NCI-H1105 treated with DMSO at 0.1 percent for 48 hours (cell line): ENCODE measurements at places on chromosomes 12 and 14.

DNA sequence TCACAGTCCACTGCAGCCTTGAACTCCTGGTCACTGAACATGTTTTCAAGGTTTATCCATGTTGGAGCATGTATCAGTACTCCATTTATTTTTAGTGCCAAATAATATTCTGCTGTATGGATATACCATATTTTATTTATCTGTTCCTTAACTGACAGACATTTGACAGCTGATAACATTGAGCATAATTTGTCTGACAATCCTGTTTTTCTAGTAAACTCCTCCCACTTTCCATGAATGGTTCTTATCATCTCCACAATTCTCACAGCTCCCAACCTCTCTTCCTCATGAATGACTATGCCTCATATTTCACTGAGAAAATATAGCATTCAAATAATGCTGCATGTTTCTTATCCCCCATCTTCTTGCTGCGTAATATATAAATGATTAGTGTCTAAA, 33.3 kb downstream of the COCH start:
- no peak for DNase-seq

GRCh38 chr12:93520454-93520853, 52.0 kb upstream of the SOCS2 start:
- no peak for DNase-seq

DNA sequence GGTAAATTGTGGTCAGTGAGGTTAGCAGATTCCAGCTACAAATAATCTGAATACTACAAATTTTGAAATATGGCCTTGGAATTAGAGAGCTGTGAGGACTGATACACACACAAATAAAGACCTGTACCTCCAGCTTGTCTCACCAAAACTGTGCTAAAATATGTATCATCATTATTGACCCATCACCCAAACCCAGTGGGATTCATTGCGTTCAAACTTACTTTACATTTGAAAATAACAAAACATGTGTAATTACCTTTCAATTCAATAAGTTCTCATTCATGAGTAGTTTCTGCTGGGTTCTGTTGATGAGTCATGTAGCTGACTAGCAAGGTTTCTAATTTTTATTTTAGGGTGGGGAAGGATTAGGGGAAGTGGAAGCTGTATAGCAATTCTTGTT, 170.9 kb downstream of the MSRB3 start:
- no peak for DNase-seq

GRCh38 chr12:45407981-45408728, 192.3 kb downstream of the ANO6 start:
- no peak for DNase-seq

- DNase-seq: no peak
Observed at GRCh38 chr12:110278255-110278536, 2.9 kb upstream of the ATP2A2 start.

DNA sequence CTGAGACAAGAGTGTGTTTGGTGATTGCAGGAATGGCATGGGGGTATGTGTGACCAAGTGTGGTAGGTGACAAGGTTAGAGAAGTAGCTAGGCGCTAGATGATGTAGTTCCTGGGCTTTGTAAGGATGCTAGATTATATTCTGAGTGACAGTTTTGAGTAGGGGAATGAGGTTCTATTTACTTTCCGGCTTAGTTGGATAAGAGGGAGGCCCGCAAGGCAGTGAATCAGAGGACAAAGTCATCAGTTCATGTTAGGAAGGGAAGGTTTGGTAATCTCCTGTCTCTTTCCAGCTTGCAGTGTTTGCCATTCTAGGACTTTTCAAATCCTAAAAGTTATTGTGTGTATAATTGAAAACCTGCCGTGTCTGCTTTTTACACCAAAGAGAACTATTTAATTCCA, 45.0 kb downstream of the CFAP54 start:
- no peak for DNase-seq

DNA sequence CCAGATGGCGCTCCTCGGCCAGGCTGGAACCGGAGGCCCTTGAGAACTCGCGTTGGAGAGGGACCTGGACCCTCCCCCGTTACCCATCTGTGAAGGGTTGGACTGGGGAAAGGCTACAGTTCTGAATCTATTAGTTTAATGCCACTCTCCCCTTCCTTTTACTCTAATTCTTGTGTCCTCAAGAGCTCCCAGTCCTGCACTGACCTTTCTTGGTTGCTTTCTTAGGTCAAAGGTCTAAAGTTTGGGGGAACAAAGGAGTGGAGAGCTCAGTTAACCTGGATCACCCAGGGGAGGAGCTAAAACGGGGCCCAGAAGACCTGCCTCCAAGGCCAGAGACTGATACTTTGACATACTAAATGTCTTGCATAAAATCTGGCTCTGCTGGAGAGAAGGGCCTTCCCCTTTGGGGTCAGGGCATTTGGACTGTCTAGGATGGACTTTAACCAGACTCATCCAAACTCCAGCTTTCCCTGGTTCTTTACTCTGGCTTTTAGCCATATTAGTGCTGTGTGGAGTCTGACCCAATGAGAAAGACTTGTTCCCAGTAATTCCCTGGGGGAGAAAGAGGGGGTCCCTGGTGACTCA, 923 bp upstream of the MLF2 start:
- DNase-seq: no peak
